ENCODE measurements at places on chromosomes 5 and 9. TPM values are rescaled to one million over a fixed set of nuclear protein-coding genes. Genes with fewer than 3 reads are reported as not detected.
A peak's percentile ranks its signal among the peaks of the same experiment; 100 is the strongest.

Gene CTNND2
- total RNA-seq: not detected

Gene SPATA31D4
- total RNA-seq: not detected

DNA sequence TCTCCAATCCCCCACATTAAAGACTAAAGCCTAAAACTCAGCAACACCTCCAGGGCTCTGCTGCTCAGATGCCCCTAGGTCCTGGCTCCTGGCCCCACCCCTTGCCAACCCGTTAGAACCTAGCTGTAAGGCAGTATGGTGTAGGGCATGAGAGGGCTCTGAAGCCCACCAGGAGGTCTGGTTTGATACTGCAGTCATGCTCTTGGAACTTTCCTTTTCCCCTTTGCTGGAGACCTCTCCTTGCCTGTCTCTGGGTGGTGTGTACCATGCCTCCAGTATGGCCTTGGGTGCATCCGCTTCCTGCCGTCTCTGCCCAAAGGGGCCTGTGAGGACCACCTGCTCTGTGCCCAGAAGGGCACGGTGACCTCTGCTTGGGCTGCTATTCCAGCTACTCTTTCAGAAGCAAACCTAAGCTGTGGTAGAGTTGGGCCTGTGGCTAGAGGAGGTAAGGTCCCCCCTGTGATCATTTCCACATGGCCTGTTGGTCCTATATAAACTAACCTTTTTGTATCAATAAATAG is 3.5 kb downstream of the TENT4A start:
- no peak for DNase-seq

DNA sequence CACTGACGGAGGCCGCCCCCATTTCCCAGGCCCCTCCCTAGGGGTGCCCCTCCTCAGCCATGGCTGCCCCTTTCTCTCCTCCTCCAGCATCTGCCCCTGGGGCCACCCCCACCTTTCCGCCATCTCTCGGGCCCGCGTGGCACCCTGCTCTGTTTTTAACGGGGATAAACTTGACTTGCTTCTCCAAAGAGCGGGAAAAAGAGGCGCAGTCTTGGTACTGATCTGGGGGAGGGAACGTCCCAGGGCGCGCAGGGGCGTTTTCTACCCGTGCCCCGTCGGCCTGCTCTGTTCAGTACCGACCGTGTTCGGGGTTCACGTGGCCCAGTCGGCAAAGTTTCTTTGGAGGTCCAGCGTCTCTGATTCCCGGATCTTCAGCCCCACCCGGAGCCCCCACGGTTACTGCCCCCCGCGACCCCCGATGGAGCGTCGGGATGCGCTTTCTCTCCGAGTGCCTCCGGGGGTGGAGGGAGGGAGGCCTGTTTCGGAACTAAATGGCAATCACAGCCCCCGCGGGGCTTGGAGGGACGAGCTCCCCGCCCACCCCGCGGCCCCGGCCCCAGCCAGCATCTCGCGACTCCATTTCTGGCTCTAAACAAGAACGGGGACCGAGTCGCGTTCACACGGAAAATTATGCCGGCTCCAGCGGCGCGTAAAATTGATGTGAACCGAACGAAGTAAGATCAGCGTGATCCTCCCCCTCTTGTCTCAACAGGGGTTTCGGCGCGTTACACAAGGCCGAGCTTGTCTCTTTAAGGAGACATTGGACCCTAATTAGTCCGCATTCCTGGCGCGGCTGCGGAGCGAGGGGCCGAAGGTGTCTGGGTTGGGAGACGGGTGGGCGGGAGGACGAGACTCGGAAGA is 1.1 kb upstream of the TLE4 start:
- DNase-seq: peak; percentile 25

Measured in dermis microvascular lymphatic vessel endothelial cell (primary cell).